Activated T-helper 17 cell treated with anti-CD3 and anti-CD28 coated beads, Interleukin-2, amount 50 U/mL, for 72 hours (primary cell): ENCODE measurements at places on chromosomes 16 and 17. TPM values are rescaled to one million over a fixed set of nuclear protein-coding genes. Genes with fewer than 3 reads are reported as not detected.

DNA sequence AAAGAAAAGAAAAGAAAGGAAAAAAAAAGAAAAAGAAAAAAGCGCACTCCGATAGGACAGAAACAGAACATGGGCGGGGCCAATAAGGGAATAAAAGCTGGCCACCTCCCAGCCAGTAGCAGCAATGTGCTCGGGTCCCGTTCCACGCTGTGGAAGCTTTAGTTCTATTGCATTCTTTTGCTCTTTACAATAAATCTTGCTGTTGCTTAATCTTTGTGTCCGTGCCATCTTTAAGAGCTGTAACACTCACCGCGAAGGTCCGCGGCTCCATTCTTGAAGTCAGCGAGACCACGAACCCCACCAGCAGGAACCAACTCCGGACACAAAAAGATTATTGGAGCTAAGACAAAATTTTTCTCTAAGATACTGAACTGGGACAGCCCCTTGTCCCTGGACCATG, 3.1 kb upstream of the ARL5C start:
- no peak for ATAC-seq

GRCh38 chr17:35795007-35795870, at the start of gene MMP28:
TSS of gene MMP28 (minus strand) at chr17:35795641. CDS start at chr17:35795377, 264 bp downstream.
- ATAC-seq = peak; percentile 87

FAM20A gene
- total RNA-seq = not detected

- no peak for ATAC-seq
Measured at GRCh38 chr17:28112181-28112580, 69.7 kb downstream of the NLK start.

DNA sequence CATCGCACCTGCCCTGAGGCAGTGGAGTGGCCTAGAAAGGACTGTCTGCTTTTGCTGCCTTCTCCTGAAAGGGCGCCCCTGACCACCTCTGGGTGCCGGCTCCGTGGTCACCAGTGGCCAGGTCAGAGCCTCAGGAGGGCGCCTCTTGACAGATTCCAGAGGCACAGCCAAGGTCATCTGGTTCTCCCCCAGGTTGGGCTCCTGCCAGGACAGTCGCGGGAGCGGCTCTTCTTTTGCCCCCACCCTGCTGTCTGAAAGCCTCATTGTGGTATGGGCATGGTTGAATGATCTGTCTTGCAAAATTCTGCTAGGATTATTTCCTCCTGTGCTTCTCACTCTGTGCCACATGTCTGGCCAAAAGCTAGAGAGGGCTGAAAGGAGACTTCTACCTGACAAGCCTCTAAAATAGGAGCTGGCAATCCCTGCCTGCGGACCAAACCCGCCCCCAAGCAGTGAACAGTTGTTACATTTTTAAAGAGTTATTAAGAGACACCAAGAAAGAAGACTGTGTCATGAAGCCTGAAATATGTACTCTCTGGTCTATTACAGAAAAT, 82.8 kb downstream of the SNX29 start:
- ATAC-seq = no peak

HCRT gene
- total RNA-seq = not detected

KRT33B gene
- not detected for total RNA-seq

GRCh38 chr16:68636818-68637217, 8.3 kb upstream of the CDH3 start:
- peak; percentile 62 for ATAC-seq

- ATAC-seq = peak; percentile 3
Measured at GRCh38 chr17:77373299-77374169, 232.8 kb downstream of the SEC14L1 start.

ZPBP2 gene
- 0.53 TPM for total RNA-seq

ZNF597 gene
- total RNA-seq = 3.0 TPM

DNA sequence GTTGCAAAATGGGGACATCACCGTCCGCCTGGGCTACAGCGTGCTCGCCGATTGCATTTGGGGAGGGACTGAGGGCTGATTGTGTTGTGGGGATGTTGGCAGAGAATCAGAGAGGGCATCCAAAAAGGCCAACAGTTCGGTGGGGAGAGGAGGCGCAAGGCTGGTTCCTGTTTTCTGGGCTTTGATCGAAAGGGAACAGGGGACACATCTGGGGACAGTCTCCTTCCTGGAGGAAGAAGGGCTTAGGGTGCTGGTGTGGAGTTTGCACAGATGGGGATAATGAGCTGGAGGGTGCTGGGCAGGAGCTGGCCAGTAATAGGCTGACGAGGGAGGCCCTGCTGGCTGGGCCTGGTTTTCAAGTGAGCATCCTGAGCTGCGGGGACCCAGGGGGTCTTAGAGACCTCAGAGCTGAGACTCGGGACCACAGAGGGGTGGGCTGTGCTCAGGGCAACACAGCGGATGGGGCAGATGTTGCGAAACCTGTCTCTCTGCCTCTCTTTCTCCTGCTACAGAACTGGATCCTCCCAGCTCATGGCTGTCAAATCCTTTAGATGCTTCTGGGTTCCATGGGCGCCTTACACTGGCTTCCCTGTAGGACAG, 288.7 kb downstream of the SEC14L1 start:
- no peak for ATAC-seq

- peak; percentile 85 for ATAC-seq
Measured at GRCh38 chr17:4086041-4086483, 56.8 kb downstream of the ZZEF1 start.

ZNF771 gene
- 5.1 TPM for total RNA-seq

DNA sequence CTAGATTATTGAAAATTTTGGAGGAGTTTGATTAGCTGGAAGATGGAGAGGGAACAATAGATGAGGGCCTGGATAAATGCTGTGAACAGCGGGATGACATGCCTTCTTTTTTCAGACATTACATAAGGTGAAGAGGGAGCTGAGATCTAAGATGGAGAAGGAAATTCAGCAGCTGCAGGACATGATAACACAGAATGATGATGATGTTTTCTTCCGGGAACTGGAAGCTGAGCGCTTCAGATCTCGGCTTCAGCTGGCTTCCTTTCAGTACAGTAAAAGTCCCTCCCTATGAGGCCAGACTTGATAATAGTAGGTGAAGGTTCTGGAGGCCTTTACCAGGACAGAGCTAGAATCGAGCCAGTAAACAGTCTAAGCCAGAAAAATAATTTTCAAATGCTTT, 30.7 kb downstream of the CEP95 start:
- ATAC-seq = no peak

PPY gene
- total RNA-seq = 0.90 TPM

MYH1 gene
- not detected for total RNA-seq

- no peak for ATAC-seq
Measured at GRCh38 chr16:53960954-53961616, 257.1 kb downstream of the FTO start.

PRSS27 gene
- 2.9 TPM for total RNA-seq
